ENCODE measurements at places on chromosomes 1 and 21.

DNA sequence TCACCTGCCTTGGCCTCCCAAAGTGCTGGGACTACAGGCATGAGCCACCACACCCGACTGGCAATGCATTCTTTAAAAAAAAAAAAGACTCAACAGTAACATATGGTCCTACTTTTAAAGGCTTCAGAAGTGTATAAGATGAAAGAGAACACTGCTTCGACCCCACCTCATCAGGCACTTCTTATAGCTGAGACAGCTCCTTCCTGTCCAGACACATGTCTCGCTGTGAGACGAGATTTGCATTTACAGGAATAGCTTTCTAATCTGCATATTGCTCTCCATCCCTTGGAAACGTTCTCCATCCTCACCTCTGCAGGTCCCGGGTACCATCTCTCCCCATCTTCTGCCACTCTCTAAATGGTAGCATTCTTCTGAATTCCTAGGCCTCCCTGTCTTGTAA, 6.7 kb downstream of the AZIN2 start:
- no peak for DNase-seq

- no peak for DNase-seq
Measured at GRCh38 chr1:65317866-65318653, 8.7 kb downstream of the DNAJC6 start.

DNA sequence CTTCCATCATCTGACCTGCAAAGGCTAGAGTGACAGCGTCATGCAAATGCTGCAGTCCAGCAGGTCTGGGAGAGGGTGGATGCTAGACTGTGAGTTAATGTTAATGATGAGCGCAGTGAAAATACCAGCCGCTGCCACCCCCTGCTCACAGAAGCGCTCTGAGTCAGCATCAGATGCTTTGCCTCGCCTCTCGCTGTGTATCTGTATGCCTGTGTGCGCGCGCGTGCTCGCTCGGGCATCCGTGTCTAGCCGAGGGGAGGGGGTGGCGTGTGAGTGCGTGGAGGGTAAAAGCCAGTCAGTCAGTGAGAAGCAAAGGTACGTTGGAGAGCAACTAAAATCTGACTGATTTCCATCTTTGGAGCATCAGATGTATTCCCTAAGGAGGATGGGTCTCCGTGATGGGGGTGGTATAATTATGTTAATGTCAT, 858.7 kb downstream of the USP25 start:
- DNase-seq, result no peak

GRCh38 chr1:148161053-148161901, 9.2 kb upstream of the NBPF11 start:
- no peak for DNase-seq

- no peak for DNase-seq
Measured at GRCh38 chr1:30754684-30755171, 2.8 kb downstream of the LAPTM5 start.

- no peak for DNase-seq
Measured at GRCh38 chr21:38837806-38838461, 32.2 kb downstream of the ETS2 start.

GRCh38 chr1:87938631-87939030, 610.0 kb downstream of the LMO4 start:
- DNase-seq, result no peak

- no peak for DNase-seq
Measured at GRCh38 chr1:153771261-153771660, 3.9 kb upstream of the SLC27A3 start.

DNA sequence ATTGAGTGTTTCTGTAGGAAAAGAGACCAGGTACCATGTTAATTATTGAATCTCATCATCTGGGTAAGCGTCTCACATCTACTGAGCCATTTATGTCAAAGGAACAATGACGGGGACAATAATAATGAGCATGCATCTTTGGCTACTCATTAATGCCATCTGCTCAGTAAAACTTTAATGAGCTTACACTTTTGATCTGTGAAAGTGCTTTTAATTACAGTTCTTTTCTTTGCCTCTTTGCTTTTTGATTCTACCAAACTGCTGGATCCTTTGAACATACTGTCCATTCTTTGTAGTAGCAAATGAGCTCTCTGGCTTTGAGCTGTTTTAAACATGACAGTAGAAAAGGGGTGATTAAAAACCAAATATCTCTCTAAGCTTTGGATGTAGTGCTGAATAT, 181.2 kb upstream of the IVNS1ABP start:
- no peak for DNase-seq

DNA sequence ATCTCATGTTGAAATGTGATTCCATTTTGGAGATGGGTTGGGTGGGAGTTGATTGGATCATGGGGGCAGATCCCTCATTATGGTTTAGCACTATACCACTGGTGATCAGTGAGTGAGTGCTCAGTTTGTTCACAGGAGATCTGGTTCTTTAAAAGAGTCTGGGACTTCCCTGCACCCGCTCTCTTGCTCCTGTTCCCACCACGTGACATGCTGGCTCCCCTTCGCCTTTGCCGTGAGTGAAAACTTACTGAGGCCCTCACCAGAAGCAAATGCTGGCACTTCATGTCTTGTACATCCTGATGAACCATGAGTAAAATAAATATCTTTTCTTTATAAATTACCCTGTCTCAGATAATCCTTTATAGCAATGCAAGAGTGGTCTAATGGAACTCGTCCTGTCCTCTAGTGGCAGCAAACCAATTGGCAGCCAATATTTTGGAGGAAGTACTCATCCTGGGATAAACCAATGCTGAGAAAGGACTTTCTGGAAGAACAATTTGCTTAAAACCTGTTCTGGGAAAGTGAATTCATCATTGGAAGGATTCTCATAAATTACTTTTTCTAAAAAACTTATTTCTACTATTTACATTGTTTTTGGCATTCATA, 27.8 kb upstream of the CYP4A11 start:
- no peak for DNase-seq

- DNase-seq, result no peak
Measured at GRCh38 chr1:53134961-53135734, 7.3 kb downstream of the SLC1A7 start.

GRCh38 chr1:65821386-65821785, 28.7 kb downstream of the PDE4B start:
- DNase-seq, result no peak

GRCh38 chr1:111624382-111624781, 4.8 kb downstream of the RAP1A start:
- DNase-seq, result no peak

DNA sequence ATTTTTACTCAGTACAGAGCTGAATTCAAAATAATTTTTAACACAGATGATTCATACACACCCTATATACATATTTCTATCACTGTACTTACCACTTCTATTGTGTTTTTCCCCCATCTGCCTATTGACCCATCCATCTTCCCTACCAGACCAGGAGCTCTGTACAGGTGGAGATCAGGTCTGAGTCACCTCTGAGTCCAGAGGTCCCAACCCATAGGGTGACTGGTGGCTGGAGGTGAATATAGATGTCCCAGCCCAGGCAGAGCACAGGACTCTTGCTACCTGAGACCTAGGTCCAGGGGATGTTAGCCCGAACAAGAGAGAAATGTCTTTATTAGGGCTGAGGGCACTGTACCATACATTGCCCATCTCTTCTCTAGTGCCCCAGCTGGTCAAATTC, 54.8 kb downstream of the DMAP1 start:
- DNase-seq, result no peak

DNA sequence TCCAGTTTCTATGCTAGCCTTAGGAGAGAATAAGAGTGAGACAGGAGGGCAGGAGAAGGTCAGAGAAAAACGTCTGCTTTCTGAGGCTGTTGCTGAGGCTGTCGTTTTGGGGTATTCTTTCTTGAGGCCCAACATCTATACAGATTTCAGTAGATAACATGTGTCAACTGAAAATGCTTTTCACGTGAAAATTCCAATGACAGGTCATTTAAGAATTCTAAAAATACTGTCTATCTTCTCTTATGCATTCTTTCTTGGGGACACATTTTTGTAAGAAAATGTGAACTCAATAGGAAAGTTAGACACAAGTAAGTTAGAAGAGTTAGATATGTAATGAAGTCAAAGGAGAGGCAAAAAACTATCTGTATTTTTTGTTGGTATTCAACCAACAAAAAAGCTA, 150.8 kb downstream of the TGFB2 start:
- no peak for DNase-seq

- DNase-seq, result no peak
Measured at GRCh38 chr1:11529330-11529729, 50.4 kb downstream of the DISP3 start.

GRCh38 chr1:169928438-169929209, 34.9 kb upstream of the SCYL3 start:
- DNase-seq, result peak; percentile 87

GRCh38 chr1:240474133-240474614, 137.8 kb downstream of the GREM2 start:
- no peak for DNase-seq

Data from NCI-H187 treated with DMSO at 0.1 percent for 48 hours (cell line).